ENCODE measurements at places on chromosomes 13 and 19. TPM values are rescaled to one million over a fixed set of nuclear protein-coding genes. Genes with fewer than 3 reads are reported as not detected.

DNA sequence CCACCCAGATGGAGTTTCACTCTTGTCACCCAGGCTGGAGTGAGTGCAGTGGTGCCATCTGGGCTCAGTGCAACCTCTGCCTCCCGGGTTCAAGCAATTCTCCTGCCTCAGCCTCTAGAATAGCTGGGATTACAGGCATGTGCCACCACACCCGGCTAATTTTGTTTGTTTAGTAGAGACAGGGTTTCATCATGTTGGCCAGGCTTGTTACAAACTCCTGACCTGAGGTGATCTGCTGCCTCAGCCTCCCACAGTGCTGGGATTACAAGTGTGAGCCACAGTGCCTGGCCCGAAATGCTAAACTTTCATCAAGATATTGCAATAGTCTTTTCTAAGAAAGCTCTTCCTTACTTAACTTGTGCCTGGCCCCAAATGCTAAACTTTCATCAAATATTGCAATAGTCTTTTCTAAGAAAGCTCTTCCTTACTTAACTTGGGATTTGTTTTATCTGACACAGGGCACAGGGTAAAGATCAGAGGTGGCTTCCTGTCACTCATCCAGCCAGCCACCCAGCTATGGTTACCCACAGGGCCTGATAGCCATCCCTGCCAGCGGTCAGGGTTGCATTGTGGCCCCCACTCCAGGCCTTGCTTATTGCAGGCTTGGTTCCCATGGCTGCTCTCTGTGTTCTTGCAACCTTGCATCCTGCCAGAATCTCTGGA, 352.3 kb upstream of the TMTC4 start:
- no peak for DNase-seq

DNA sequence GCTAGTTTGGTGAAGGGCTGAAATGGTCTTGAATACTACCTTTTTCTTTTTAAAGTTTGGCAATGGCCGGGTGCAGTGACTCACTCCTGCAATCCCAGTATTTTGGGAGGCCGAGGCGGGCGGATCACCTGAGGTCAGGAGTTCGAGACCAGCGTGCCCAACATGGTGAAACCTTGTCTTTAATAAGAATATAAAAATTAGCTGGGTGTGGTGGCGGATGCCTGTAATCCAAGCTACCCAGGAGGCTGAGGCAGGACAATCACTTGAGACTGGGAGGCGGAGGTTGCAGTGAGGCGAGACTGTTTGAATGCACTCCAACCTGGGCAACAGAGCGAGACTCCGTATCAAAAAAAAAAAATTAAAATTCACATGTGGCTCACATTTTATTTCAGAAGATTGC, 880 bp upstream of the ZNF723 start:
- no peak for DNase-seq

GRCh38 chr19:49666120-49666444, 349 bp downstream of the BCL2L12 start:
- DNase-seq = no peak

- no peak for DNase-seq
Observed at GRCh38 chr19:38662537-38663155, 15.2 kb downstream of the ACTN4 start.

Gene NOP53
- total RNA-seq = 130 TPM

DNA sequence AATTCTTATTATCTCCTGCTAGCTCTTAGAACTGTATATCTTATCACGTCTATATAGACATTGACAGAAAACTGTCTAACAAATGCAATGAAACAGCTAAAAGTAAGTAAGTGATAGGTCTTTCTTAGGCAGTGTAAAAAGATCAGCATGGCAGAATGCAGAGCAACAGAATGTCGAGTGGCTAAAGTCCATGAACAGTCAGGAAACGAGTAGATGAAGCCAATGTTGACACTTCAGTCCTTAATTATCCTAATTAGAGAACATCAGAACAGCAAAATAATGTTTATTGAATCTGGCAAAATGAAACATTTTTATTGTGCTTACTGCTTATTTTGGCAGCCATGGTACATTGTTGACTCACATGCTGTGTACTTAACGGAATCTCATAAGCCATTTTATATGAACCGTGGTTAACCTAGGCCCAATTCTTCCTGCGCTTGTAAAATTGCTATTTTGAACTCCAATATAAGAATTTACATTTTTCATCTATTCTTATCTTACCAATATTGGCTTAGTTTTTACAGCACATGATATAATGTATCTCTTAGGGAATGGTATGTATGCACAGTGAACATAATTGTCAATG, 748.1 kb downstream of the DACH1 start:
- DNase-seq = no peak

GRCh38 chr13:27038323-27038722, 133.3 kb downstream of the USP12 start:
- DNase-seq = no peak

Gene S1PR5
- 1.8 TPM for total RNA-seq
